ENCODE measurements at places on chromosomes 13 and 19. TPM values are rescaled to one million over a fixed set of nuclear protein-coding genes. Genes with fewer than 3 reads are reported as not detected.

The ICAM4 gene
- 2.5 TPM for polyA plus RNA-seq

The TUBA3C gene
- polyA plus RNA-seq = not detected

The SERTM1 gene
- 0.34 TPM for polyA plus RNA-seq

The TTYH1 gene
- 0.79 TPM for polyA plus RNA-seq

The CC2D1A gene
- 20.4 TPM for polyA plus RNA-seq

The MYH14 gene
- 21.9 TPM for polyA plus RNA-seq

The ADGRE2 gene
- 6.9 TPM for polyA plus RNA-seq

The PLA2G4C gene
- 3.3 TPM for polyA plus RNA-seq

The C5AR1 gene
- 3.6 TPM for polyA plus RNA-seq

The AP2A1 gene
- 82.4 TPM for polyA plus RNA-seq

The CFAP97D2 gene
- not detected for polyA plus RNA-seq

The MTUS2 gene
- 0.03 TPM for polyA plus RNA-seq

The TNFSF9 gene
- 1.5 TPM for polyA plus RNA-seq

The TSHZ3 gene
- 0.99 TPM for polyA plus RNA-seq

The COX7A1 gene
- 132 TPM for polyA plus RNA-seq

The CLEC17A gene
- polyA plus RNA-seq = 0.15 TPM

The TMPRSS9 gene
- 0.75 TPM for polyA plus RNA-seq

The STXBP2 gene
- 43.6 TPM for polyA plus RNA-seq

The RNF225 gene
- polyA plus RNA-seq = not detected

The DACH1 gene
- 0.62 TPM for polyA plus RNA-seq

The LGALS7 gene
- polyA plus RNA-seq = 0.94 TPM

The CD79A gene
- polyA plus RNA-seq = not detected

The IRS2 gene
- 3.8 TPM for polyA plus RNA-seq

The CLEC4M gene
- polyA plus RNA-seq = 0.16 TPM

The DAPK3 gene
- 61.3 TPM for polyA plus RNA-seq

The ZNF570 gene
- 1.9 TPM for polyA plus RNA-seq

The ICAM5 gene
- 0.20 TPM for polyA plus RNA-seq

The POSTN gene
- polyA plus RNA-seq = 3.8 TPM

The ZNF599 gene
- 2.9 TPM for polyA plus RNA-seq

The LIN7B gene
- 4.3 TPM for polyA plus RNA-seq

The ZNF222 gene
- 1.9 TPM for polyA plus RNA-seq

The OR10H4 gene
- polyA plus RNA-seq = not detected

The ZNF555 gene
- polyA plus RNA-seq = 0.85 TPM

The ZNF677 gene
- polyA plus RNA-seq = 12.4 TPM

The F2RL3 gene
- polyA plus RNA-seq = 17.7 TPM

The LILRA1 gene
- polyA plus RNA-seq = 0.31 TPM

The PCDH20 gene
- polyA plus RNA-seq = 0.22 TPM

The GJB2 gene
- 0.34 TPM for polyA plus RNA-seq

The ZNF773 gene
- polyA plus RNA-seq = 3.3 TPM

The RGCC gene
- 114 TPM for polyA plus RNA-seq

The LENG9 gene
- polyA plus RNA-seq = 19.7 TPM

The CELF5 gene
- polyA plus RNA-seq = 0.56 TPM

The TMEM59L gene
- 0.61 TPM for polyA plus RNA-seq

The SRRM5 gene
- polyA plus RNA-seq = 0.20 TPM

The FCAR gene
- polyA plus RNA-seq = 7.5 TPM

The IL11 gene
- polyA plus RNA-seq = 1.7 TPM

The CEACAM16 gene
- polyA plus RNA-seq = not detected

The APOC4 gene
- not detected for polyA plus RNA-seq

The UGGT2 gene
- 9.7 TPM for polyA plus RNA-seq

The PDX1 gene
- polyA plus RNA-seq = 6.6 TPM

The CGB3 gene
- polyA plus RNA-seq = not detected

The HIF3A gene
- 99.1 TPM for polyA plus RNA-seq

The KLK10 gene
- polyA plus RNA-seq = 0.15 TPM

Measured in adipose tissue (tissue), 3 donors.